ENCODE measurements at places on chromosomes 2 and 18.

DNA sequence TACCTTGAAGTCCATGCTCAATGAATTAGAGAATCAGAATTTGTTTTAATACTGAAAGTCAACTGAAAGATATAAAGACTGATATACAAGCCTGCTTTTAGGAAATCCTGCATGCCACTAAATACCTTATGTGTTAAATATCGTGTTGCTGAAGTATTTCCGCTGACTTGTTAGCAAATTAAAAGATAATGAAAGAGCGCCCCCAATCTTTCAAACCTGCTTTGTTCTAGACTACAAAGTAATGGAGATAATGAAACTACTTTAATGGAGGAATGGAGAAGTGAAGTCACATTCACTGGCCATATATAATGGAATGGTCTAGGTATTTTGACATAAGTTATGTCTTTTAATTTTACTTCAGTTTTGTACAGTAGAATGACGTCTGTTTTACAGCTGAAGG is 95.7 kb downstream of the ASXL3 start:
- no peak for DNase-seq

GRCh38 chr18:596288-596881 is 403 bp upstream of the CLUL1 start:
- peak; percentile 47 for DNase-seq

DNA sequence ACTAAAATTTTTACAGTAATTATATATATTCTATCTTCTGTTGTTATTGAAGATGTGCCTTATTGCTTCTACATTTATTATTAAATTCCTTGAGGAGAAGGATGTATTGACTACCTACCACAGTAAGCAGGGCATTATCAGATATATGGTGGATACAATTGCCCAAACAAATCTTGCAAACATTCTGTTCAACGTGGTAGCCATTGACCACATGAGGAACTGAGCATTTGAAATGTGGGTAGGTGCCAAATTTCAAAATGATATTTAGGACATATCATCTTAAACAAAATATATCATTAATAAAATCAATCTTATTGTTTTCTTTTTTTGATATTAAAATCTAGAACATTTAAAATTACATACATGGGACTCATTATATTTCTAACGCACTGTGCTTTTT is 11.1 kb downstream of the SCN3A start:
- DNase-seq, result no peak

GRCh38 chr2:160516547-160517365 is 23.1 kb upstream of the RBMS1 start:
- no peak for DNase-seq

DNA sequence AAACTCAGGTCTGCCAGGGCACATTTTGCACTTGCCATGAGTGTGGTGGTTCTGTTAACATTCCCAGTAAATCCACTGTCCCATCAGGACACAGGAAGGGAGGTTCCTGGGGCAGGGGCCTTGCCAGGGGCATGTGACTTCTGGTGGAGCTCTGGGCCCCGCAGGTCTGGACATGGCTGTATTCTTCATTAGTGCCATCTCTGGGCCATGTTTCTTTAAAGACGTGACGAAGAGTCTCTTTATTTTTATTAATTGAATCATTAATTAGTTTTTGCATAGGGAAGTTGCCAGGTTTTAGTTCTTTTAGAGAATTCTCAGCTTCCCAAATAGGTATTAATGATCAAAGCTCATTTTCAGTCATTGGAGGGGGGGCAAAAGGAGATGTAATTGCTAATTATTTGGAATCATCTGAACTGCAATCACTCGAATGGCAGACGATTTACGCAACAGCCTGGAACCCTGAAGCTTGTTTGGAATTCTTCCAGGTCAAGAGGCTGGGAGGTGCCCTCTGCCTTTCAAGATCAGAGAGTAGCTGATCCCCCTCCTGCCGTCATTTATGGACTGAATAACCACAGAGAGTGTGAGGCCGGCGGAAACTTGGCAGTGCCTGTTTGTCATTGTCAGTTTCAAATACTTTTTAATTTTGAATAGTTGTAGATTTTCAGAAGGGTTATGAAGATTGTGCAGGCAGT is 106.2 kb downstream of the RTP5 start:
- no peak for DNase-seq

GRCh38 chr2:175880-176820 is 87.7 kb downstream of the SH3YL1 start:
- DNase-seq, result no peak

GRCh38 chr2:171566057-171566456 is 43.8 kb downstream of the CYBRD1 start:
- DNase-seq, result no peak

GRCh38 chr2:82879803-82880202 is 1579.3 kb downstream of the SUCLG1 start:
- DNase-seq, result no peak

GRCh38 chr2:173079973-173080860 is 4.6 kb downstream of the MAP3K20 start:
- DNase-seq, result no peak

DNA sequence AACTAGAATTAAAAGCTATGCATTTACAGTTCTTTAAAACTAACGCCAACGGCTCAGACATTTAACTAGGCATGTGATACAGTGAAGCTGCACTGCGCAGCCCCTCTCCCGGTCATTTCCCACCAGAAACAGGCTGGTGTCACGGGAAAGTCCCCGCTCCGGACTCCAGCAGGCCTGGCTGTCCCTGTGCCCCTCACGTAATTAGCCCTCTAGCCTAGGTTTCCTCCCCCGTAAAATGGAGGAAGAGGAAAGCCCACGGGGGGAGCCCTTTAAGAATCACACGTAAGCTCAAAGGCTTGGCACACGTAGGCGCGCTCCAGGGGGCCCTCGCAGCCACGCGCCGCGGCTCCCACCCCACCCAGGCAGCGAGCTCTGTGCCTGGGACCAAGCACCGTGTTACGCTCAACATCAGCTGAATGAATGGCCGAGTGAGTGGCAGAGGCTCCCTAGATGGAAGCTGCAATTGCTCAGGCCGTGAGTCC is 48.0 kb downstream of the KCNIP3 start:
- no peak for DNase-seq

GRCh38 chr2:188701836-188702235 is 272.3 kb upstream of the COL3A1 start:
- no peak for DNase-seq

GRCh38 chr2:168633200-168633599 is 169.2 kb upstream of the NOSTRIN start:
- DNase-seq, result no peak

GRCh38 chr2:182426082-182426917 is 536 bp downstream of the PDE1A start:
- DNase-seq, result no peak

DNA sequence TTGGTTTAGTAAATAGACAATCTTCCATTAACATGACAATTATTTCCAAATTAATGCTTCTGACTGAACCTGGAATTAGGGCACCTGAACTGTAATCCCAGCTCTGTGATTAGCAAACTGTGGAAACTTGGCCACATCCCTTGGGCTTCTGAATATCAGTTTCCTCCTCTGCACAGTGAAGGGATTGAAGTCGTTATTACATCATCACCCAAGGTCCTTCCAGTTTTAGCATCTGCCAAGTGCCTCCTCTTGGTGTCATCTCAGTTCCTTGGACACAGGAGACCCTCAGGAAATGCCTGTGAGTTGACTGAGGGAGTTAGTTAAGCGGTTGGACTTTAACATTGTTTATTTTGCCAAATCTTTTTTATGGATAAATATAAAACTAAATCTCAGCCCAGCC is 64.8 kb downstream of the MOGAT1 start:
- no peak for DNase-seq

- no peak for DNase-seq
Observed at GRCh38 chr2:191728750-191729624, 51.1 kb downstream of the NABP1 start.

DNA sequence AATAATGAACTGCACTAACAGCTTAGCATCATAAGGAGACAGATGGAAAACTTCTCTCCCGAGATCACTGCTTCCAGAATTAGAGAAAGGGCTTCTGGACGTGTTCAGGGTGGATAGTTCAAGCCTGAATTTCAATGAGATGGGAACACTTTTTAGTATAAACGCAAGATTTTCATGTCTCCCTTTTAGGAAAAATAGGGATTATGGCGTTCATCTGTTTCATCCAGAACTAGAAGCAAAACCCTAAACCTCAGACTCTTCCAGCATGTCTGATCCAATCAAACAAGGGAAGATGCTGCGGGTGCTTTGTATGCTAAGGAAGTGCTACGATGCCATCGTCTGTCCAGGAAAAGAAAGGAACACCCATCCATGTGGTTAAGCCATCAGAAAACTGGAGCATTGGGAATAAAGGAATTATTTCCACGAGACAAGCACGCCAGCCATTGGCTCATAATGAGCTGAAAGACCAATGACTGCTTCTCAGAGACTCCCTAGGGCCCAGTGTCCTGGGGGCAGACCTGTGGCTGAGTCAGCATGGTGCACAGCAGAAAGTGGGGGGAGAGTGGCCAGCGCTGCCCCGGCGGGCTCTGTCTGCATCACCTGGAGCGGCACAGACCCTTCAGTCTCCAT is 65.9 kb upstream of the AFF3 start:
- no peak for DNase-seq

GRCh38 chr2:118223511-118223991 is 135.3 kb downstream of the INSIG2 start:
- DNase-seq, result no peak

DNA sequence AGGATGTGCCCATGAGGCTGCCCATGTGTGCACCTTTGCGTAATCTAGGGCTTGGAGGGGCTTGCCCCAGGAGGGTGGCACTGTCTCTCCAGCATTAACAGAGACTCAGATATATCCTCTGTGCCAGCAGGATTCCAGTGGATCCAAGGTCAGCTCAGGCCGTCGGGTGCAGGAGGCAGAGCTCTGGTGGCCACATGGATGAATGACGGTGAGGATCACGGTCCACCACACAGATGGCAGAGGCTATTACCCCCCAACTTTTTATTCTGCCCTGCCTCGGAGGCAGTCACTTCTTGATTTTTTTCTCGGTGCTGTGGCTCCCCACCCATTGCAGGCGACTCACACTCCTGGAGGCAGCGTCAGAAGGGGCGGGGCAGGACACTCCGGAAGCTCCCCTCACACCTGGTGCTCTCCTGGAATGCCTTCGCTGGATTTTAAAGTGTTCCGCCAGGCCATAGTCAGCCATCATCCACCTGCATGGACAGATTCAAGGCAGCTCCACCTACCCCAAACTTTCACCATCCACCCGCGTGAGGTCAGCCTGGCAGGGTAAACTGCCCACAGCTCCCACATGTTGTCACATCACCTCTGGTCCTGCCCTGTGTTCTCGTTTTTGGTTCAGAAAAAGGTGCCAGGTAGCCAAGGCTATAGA is 602.9 kb upstream of the RAB6C start:
- no peak for DNase-seq

DNA sequence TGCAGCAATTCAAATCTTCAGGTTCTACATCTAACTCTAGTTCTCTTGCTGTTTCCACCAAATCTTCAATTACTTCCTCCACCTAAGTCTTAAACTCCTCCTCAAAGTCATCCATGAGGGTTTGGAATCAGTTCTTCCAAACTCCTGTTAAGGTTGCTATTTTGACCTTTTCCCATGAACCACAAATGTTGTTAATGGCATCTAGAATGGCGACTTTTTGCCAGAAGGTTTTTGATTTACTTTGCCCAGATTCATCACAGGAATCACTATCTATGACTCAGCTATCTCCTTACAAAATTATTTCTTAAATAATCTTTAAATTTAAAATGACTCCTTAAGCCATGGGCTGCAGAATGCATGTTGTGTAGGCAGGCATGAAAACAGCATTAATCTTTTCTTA is 368.9 kb upstream of the TNP1 start:
- DNase-seq, result no peak

DNA sequence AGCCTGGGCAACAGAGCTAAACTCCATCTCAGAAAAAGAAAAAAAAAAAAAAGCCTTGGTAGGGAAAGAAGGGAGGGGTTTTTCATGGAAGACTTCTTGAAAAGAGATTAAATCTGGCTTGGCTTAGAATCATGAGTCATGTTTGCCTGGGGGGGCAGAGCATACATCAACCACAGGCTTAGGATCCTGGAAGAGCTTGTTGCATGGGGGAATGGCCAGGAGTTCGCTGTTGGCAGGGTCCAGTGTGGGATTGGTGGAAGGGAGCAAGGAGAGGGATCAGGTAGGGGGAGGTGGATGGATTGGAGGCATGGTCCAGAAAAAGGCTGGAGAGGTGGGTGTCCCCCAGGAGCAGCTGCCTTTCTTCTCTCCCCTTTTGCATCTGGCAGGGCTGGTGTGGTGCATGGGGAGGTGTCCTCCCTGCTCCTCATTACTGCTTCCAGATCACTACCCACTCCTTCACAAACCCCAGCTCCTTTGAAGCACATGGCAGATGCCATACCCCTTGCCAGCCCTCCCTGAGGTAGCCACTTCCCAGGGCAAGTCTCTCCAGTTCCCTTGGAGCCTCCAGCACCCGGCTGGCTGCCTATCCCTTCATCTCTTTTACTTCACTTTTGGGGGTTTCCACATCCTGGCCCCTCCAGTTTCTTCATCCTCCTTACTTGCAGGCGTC is 2.5 kb downstream of the ARMC9 start:
- DNase-seq, result no peak

DNA sequence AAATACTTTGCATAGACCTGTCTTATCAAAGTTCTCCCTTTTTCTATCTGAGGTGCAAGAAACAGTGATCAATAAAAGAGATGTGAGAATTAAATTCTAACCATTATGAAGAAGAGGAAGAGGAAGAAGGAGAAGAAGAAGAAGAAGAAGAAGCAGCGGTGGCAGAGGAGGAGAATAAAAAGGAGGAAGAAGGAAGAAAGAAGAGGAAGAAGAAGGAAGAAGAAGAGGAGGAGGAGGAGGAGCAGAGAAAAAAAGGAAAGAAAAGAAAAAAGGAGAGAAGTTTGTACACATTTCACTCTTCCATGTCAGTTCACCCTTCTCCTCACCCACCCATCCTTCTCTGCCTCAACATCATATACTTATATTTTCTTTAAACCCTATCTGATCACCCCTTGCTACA is 68.4 kb downstream of the METTL4 start:
- DNase-seq, result no peak

DNA sequence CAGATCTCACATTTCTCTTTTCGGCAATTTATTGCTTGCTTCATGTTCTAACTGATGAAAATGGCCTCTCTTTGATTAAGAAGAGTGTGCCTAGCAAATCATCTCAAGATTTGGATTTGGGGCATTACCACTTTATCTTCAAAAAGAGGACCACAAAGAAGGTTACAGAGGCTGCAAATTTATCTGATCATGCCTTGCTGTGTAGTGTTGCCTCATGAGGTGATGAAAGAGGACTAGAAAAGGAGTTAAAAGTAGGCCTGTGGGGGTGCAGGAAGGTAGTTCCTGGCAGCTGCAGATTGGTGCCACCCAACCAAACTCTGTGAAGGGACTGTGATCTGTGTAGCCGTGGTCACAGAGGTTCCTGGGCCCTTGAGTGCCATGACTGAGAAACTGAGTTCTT is 69.2 kb downstream of the PRELID3A start:
- no peak for DNase-seq

All from Caki2 (cell line).